CD8-positive, alpha-beta memory T cell (primary cell): ENCODE measurements at places on chromosomes 1 and 21.

- no peak for DNase-seq
Observed at GRCh38 chr1:107147843-107148242, 7.0 kb downstream of the NTNG1 start.

DNA sequence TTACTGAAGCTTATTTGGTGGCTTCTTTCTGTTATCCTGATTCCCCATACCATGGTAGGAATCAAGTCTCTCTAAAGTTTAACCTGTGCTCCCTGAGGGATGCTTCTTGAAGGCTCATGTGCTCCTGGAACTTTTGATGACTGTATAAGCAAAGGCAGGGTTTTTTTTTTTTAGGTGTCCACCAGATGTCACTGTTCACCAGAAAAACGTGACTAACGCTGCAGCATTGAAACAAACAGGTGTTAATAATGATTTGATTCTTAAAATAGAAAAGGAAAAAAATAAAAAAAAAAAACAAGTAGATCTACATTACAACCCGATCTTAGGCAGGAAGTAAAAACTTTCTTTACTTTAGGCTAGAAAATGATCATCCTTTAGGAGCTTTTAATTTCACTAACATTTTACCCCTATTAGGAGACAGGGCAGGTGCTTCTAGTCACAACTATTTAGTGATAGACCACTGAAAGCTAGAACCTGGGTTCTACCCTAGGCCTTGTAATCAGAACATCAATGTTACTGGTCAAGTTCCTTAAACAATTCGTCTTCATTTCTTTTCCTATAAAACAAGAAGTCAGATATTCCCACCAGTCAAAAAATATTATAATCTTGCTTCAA, 223.0 kb downstream of the PLA2G4A start:
- DNase-seq, result no peak

- no peak for DNase-seq
Observed at GRCh38 chr21:37845535-37845934, 70.7 kb downstream of the KCNJ6 start.

GRCh38 chr1:92274939-92275338, 23.8 kb downstream of the GLMN start:
- DNase-seq, result no peak

GRCh38 chr1:211549092-211549711, 29.8 kb downstream of the SLC30A1 start:
- no peak for DNase-seq

DNA sequence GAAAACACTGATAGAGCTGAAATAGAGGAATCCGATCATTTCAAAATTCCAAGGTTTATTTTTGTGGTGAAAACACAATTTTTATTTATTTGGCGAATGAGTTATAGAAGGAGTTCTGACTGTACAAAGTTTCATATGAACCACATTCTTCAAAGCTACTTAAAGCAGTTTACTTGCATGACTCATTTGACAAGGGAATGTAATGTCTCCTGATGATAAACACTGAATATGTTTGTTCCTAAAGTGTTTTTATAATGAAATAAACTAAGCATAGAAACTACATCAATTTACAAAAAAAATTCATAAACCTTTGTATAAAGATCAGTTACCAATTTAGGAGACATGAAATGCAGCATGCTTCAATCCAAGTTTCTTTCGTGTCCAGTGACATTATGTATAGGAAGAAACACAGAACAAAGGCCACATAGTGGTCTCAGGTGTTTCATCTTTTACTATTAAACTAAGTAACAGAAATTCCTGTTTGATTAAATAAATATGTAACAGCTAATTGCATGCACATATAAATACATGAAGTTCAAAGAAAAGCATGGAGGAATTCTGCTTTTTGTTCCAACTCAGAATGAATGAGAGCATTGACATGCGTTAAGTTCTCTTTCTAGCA, 2.5 kb downstream of the PRKACB start:
- no peak for DNase-seq

GRCh38 chr1:110163591-110163990, 13.3 kb downstream of the SLC6A17 start:
- no peak for DNase-seq

- no peak for DNase-seq
Observed at GRCh38 chr1:192749349-192749748, 59.5 kb upstream of the RGS2 start.

DNA sequence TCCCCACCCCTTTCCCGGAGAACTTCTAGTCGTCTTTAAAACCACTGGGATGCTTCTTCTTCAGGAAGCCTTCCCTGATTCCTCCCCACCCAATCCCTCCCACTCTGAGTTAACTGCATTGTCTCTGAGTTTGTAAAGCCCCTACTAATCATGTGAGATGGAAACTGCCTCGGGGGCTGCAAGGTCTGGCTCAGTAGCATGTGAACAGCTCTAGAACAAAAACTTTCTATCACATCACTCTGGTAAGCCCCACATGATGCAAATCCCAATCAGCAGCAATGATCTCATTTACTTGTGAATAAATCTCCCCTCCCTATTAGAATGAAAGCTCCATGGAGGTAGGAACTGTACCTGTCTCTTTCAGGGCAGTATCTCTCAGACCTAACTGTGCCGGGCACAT, 141.0 kb upstream of the JUN start:
- no peak for DNase-seq

DNA sequence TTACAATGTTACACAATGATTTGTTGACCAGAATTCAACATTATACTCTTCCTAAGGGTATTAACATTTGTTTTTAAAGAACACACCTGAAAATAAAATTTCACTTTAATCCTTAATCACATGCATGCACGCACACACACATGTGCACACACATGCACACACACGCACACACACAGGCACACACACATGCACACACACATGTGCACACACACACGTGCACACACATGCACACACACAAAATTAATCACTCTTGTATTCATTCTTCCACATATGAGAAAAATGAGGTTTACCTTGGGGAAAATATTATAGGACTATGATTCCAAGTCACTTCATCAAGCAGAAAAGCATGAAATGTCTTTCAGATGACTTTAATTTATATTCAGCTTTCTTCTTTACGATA, 331.8 kb upstream of the PLD5 start:
- no peak for DNase-seq

DNA sequence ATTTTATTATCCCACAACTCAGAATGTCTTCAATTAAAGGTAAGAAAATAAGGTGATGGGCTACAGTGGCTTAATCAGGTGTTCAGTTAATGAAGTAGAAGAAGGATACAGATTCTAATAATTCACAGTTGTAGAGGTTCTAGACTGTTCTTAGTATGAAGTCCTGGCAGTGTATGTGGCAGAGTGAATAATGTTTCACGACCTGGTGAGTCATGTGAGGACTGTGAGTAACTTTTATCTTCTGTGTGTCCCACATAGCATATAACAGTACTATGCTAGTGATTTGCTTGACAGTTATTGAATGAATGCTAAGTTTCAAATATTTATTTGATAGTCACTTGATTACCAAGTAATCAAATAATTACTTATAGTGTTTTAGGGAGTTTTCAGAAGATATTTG, 20.0 kb downstream of the SLC16A4 start:
- no peak for DNase-seq

- DNase-seq, result no peak
Observed at GRCh38 chr1:54459726-54460191, 53.6 kb upstream of the SSBP3 start.

DNA sequence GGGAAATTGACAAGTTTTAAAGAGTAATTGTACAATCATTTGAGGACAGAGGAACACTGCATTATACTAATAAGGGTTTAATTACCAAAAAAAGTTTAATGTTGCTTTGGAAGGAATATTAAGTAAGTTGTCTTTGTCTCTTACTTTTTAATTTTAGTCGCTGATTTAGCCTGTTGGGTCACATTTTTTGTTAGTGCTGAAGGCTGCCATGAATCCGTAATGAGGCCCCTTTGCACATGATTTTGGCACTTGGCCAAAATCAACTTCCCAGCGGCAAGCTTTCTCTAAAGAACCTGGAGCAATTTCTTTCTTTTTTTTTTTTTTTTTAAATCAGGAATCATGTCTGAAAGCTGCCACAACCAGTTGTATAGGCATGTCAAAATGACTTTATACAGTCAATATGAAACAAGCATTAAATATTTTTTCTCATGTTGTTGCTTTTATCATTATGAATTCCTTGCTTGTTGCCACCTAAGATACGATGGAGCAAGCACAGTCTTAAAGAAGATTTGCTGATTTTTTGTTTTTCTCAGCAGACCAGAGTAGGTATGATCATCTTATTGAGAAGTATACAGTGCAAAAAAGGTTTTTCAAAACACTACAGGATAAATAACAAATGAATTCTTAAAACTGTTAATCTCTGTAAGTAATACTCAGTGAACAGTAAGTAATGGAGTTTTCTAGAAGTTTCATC, 690.4 kb downstream of the USP25 start:
- DNase-seq, result no peak

GRCh38 chr1:231172411-231172810, 10.6 kb downstream of the TRIM67 start:
- DNase-seq, result no peak

DNA sequence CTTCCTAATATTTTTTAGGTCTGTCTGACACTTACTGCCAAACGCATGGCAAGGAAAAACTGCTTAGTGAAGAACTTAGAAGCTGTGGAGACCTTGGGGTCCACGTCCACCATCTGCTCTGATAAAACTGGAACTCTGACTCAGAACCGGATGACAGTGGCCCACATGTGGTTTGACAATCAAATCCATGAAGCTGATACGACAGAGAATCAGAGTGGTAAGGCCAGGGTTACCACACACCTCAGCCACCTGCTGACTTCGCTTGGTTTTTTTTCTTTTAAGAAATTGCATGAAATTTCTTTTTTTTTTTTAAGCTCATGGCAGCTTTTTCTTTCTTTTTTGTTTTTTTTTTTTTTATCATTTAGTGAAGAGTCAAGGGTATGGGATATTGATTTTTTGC, 17.2 kb downstream of the ATP1A1 start:
- peak; percentile 68 for DNase-seq

DNA sequence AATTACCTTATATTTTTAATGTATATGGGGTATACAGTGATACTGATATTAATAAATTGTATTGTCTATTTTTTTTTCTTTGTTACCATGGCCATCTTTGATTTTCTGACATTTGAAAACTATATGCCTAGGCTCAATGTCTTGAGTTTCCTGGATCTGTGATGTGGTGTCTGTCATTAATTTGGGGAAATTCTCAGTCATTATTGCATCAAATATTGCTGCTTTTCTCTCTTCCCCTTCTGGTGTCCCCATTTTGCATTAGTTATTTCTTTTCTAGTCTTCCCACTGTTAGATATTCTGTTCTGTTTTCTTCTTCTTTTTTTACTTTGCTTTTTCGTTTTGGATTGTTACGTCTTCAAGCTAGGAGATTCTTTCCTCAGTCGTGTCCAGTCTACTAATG, 33.8 kb downstream of the ZBTB40 start:
- DNase-seq, result no peak

DNA sequence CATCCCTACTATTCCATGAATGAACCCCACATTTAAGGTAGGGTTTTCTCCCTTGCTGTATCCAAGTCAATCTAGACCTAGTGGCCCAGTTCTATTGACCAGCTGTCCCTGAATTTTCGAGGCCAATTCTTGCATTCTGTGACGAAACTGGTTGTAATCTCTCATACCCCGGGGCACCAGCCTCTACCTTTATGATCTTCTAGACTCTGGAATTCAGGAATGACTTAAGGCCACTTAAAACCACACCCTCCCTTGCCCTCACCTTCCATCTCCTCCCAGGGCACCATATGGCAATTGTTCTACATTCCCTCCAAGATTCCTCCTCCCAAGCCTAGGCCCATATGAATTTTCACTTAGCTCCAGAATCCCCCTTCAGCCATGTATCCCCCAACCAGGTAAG, 48.9 kb downstream of the RHOU start:
- DNase-seq, result no peak

- DNase-seq, result no peak
Observed at GRCh38 chr1:18191481-18192155, 84.0 kb downstream of the IGSF21 start.

GRCh38 chr1:203475012-203475981, at the start of gene PRELP:
Gene PRELP, plus strand, starts transcription at chr1:203475806. Its CDS starts 7,379 bp downstream, at chr1:203483185.
- DNase-seq, result no peak
